Activated CD4-positive, alpha-beta T cell treated with anti-CD3 and anti-CD28 coated beads for 24 hours (primary cell): ENCODE measurements at places on chromosomes 4 and X.

DNA sequence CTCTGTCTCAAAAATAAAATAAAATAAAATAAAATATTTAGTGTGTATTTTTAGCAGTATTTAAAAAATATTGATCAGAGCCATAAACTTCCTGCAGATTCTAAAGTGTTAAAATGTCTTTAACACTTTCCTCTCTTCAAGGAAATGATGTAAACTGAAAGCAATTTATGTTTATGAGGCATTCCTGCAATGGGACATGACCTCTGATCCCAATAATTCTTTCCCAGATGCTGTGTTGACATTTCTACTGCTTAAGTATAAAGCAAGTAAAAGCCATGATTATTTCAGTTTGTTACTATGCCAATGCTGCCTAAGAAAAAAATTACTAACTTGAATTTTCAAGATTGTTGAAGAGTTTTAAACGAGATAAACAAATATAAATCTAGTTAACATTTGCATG, 29.0 kb downstream of the COQ2 start:
- no peak for DNase-seq

GRCh38 chr4:807792-808191, 18.1 kb downstream of the CPLX1 start:
- no peak for DNase-seq

GRCh38 chrX:149799938-149800337, 18.2 kb downstream of the MAGEA9 start:
- no peak for DNase-seq

DNA sequence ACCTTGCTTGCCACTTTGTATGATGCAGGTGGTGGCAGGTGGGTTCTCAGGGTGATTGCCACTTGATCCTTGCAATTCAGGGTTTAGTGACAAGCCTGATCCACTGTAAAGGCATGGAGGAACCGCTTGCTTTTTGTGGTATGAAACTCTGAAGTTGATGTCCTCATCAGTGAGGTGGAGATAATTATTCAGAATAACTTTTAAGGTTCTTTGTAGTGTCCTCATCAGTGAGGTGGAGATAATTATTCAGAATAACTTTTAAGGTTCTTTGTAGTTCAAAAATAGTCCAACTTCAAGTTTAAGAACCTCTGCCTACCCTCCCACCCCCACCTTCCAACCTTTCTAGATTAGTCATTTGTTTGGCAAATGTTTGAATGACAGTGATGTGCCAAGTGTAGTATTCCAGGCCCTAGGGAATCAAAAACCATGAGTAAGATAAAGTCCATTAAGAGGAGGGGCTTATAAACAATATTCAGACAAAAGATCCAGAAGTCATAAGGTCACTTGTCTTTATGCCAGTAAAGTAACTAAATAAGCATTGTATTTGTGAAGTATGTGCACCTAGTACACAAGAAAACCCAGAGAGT, 51.2 kb downstream of the DCUN1D4 start:
- no peak for DNase-seq

DNA sequence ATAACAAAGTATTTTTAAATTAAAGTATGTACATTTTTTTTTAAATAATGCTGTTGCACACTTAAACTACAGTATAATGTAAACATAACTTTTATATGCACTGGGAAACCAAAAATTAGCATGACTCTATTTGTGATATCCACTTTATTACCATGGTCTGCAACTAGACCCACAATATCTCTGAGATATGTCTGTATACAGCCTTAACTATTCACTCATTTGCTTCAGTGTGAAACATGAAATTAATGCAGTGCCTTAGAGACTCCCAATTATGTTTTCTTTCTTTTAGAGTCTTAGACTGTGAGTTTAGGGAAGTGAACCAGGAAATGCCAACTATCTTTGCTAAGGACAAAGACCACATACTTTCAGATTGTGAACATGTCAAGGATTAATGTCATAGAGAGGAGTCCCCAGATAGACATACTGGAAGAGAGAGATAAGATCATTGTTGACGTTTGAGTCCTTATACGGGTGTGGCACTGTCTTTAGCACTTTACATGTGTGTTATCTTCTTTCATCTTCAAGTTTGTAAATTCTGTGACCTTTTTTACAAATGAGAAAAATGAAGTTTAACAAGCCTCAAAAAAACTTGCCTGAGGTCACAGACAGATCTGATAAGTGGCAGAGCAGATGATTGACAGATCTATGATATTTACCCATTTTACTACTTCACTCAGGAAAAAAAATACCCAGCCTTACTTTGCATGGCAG, 23.2 kb downstream of the CXorf58 start:
- no peak for DNase-seq
